Sigmoid colon (tissue), 7 donors: ENCODE measurements at places on chromosomes 2 and 18. TPM values are rescaled to one million over a fixed set of nuclear protein-coding genes. Genes with fewer than 3 reads are reported as not detected.

- H3K36me3 ChIP-seq: no peaks in the 10 kb centered on the region
- no peak for DNase-seq
- H3K4me3 ChIP-seq: no peak overlapping the region
- peaks cover 43% of the 10 kb centered on the region for H3K4me1 ChIP-seq
- peak overlapping the region; percentile 91 for H3K27ac ChIP-seq
- no peaks in the 10 kb centered on the region for H3K27me3 ChIP-seq
Observed at GRCh38 chr2:168244318-168244717, 3.1 kb downstream of the STK39 start.

RBM44 gene
- total RNA-seq: 1.7 TPM

GRCh38 chr2:25201794-25202193 lies 33.4 kb upstream of the POMC start:
- no peak for DNase-seq
- no peaks in the 10 kb centered on the region for H3K4me1 ChIP-seq
- H3K27me3 ChIP-seq: no peaks in the 10 kb centered on the region
- no peak overlapping the region for H3K27ac ChIP-seq

ASB1 gene
- total RNA-seq: 16.7 TPM

KRCC1 gene
- total RNA-seq: 48.2 TPM

- H3K4me3 ChIP-seq: no peak overlapping the region
- no peaks in the 10 kb centered on the region for H3K36me3 ChIP-seq
- H3K4me1 ChIP-seq: no peaks in the 10 kb centered on the region
- no peaks in the 10 kb centered on the region for H3K27me3 ChIP-seq
- H3K27ac ChIP-seq: peak overlapping the region; percentile 10
- peak; percentile 67 for DNase-seq
Observed at GRCh38 chr2:95056461-95057459, 31.3 kb downstream of the MAL start.

GRCh38 chr18:50706651-50707050 lies 113.2 kb downstream of the MRO start:
- no peak overlapping the region for H3K4me3 ChIP-seq
- H3K27me3 ChIP-seq: no peaks in the 10 kb centered on the region
- DNase-seq: no peak
- H3K27ac ChIP-seq: no peak overlapping the region
- H3K4me1 ChIP-seq: no peaks in the 10 kb centered on the region

GRCh38 chr2:188919824-188920223 lies 54.3 kb upstream of the COL3A1 start:
- no peak overlapping the region for H3K4me3 ChIP-seq
- H3K27ac ChIP-seq: no peak overlapping the region
- H3K4me1 ChIP-seq: peaks cover 8% of the 10 kb centered on the region
- DNase-seq: no peak

- peaks cover 37% of the 10 kb centered on the region for H3K4me1 ChIP-seq
- DNase-seq: no peak
- no peak overlapping the region for H3K27ac ChIP-seq
- H3K27me3 ChIP-seq: no peaks in the 10 kb centered on the region
- H3K36me3 ChIP-seq: no peaks in the 10 kb centered on the region
Observed at GRCh38 chr2:226701052-226701451, 98.6 kb downstream of the IRS1 start.

GRCh38 chr18:44704135-44704789 lies 23.6 kb downstream of the SETBP1 start:
- H3K27ac ChIP-seq: no peak overlapping the region
- no peak for DNase-seq
- no peak overlapping the region for H3K4me3 ChIP-seq
- H3K4me1 ChIP-seq: peaks cover 95% of the 10 kb centered on the region
- no peaks in the 10 kb centered on the region for H3K36me3 ChIP-seq
- H3K27me3 ChIP-seq: no peaks in the 10 kb centered on the region

- no peaks in the 10 kb centered on the region for H3K4me1 ChIP-seq
- no peak for DNase-seq
- no peak overlapping the region for H3K27ac ChIP-seq
- no peaks in the 10 kb centered on the region for H3K27me3 ChIP-seq
Observed at GRCh38 chr18:62140259-62140658, 46.6 kb downstream of the PIGN start.

- H3K4me3 ChIP-seq: no peak overlapping the region
- no peak for DNase-seq
- no peaks in the 10 kb centered on the region for H3K4me1 ChIP-seq
- H3K36me3 ChIP-seq: no peaks in the 10 kb centered on the region
Observed at GRCh38 chr18:12053289-12053688, 40.4 kb upstream of the ANKRD62 start.

DNA sequence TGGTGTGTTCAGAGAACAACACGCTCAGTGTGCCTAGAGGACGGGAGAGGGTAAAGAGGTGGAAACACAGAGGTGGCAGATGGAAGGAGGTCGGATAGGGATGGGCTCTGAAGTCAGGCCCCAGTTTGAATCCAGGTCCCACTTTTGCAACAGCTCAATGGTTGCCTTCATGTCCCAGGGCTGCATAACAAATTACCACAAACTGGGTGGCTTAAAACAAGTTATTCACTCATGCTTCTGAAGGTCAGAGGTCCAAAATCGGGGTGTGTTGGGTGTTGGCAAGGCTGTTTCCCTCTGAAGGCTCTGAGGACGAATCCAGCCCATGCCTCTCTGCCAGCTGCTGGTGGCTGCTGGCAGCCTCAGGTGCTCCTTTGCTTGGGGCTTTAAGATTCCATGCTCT lies 12.7 kb upstream of the ADCY3 start:
- no peak for DNase-seq
- no peak overlapping the region for H3K27ac ChIP-seq
- no peak overlapping the region for H3K4me3 ChIP-seq

HNMT gene
- total RNA-seq: 29.9 TPM

GRCh38 chr2:223081789-223082188 lies 29.8 kb downstream of the KCNE4 start:
- no peaks in the 10 kb centered on the region for H3K27me3 ChIP-seq
- no peak overlapping the region for H3K27ac ChIP-seq
- H3K36me3 ChIP-seq: no peaks in the 10 kb centered on the region
- H3K4me3 ChIP-seq: no peak overlapping the region
- H3K4me1 ChIP-seq: peaks cover 26% of the 10 kb centered on the region

- no peaks in the 10 kb centered on the region for H3K27me3 ChIP-seq
- H3K27ac ChIP-seq: no peak overlapping the region
- no peak overlapping the region for H3K4me3 ChIP-seq
Observed at GRCh38 chr2:145626301-145626700, 1106.4 kb upstream of the ZEB2 start.

DNA sequence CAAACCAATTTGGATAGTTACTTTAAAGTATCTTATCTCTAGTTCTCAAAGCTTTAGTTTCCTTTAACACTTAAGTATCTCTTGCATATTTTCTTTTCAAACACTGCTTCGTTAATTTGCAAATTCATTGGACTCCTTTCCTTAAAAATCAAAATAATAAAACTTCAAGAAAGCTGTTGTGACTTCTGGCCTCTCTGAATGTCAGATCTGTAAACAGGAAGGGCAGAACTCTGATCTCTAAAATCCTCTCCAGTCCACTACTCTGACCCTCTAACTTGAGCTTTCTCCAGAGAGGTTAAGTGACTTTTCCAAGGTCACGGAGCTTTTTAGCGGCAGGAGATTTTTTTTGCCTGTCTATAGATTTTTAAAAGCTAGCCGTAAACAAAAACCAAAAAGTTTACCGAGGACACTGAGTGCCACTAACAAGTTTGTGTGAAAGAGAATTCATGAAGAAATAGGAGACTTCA lies 155.5 kb downstream of the TGIF1 start:
- no peaks in the 10 kb centered on the region for H3K27me3 ChIP-seq
- H3K4me3 ChIP-seq: peak overlapping the region; percentile 42
- no peaks in the 10 kb centered on the region for H3K36me3 ChIP-seq
- peak overlapping the region; percentile 84 for H3K27ac ChIP-seq
- H3K4me1 ChIP-seq: peaks cover 33% of the 10 kb centered on the region

BOLL gene
- total RNA-seq: not detected

DNA sequence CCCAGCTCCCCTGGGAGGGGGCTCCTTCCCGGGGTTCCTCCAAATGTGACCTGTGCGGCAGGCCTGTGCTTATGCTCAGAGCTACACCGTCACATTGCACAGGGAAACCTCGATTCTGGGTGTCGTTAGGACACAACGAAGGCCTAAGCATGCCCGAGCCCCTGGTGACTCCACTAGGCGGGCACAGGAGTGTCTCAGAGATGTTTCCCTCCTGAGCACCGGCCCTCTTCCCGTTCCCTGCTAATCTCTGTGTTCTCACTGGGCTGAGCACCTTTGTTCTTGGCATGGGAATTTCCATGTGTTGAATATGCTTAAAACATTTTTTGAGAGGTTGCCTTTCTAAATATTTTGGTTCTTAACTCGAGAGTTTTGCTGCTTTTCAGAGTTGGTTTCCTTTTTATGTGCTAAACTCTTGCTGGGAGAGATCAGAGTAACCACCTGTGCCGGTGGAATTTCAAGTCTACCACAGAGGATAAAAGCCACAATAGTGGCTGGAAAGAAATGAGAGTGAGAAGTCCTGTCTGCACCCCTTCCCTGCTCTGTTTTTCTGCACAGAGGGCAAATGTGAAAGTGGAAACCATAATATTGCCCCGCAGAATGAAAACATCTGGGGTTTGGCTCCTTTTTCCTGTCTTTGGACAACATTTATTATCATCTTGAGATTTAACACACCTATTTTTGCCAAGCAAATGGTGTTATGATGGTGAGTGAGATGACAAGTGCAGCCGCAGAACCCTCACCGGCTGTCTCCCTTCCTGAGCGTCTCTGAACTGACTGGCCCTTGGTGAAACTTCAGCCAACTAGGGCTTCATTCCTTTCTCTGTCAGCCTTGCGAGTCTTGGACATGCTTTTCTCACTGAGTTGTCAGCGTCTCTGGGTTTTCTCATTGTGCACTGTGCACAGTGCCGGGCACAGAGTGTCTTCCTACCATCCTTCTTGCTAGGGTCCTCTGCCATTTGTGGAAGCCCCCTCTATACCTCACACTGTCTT lies 154.1 kb downstream of the VAPA start:
- H3K27ac ChIP-seq: peak overlapping the region; percentile 2
- H3K4me3 ChIP-seq: no peak overlapping the region
- H3K27me3 ChIP-seq: no peaks in the 10 kb centered on the region
- peaks cover 19% of the 10 kb centered on the region for H3K4me1 ChIP-seq

GRCh38 chr18:29250259-29250658 lies 1073.3 kb upstream of the CDH2 start:
- H3K4me1 ChIP-seq: no peaks in the 10 kb centered on the region
- no peaks in the 10 kb centered on the region for H3K27me3 ChIP-seq
- H3K4me3 ChIP-seq: no peak overlapping the region
- no peak overlapping the region for H3K27ac ChIP-seq
- no peaks in the 10 kb centered on the region for H3K36me3 ChIP-seq

GRCh38 chr2:1561811-1562421 lies 148.7 kb downstream of the TPO start:
- no peaks in the 10 kb centered on the region for H3K4me1 ChIP-seq
- H3K27ac ChIP-seq: no peak overlapping the region
- H3K36me3 ChIP-seq: no peaks in the 10 kb centered on the region
- H3K27me3 ChIP-seq: no peaks in the 10 kb centered on the region
- H3K4me3 ChIP-seq: no peak overlapping the region
- DNase-seq: peak; percentile 45

DCC gene
- total RNA-seq: 0.16 TPM

NYAP2 gene
- 0.36 TPM for total RNA-seq

DNA sequence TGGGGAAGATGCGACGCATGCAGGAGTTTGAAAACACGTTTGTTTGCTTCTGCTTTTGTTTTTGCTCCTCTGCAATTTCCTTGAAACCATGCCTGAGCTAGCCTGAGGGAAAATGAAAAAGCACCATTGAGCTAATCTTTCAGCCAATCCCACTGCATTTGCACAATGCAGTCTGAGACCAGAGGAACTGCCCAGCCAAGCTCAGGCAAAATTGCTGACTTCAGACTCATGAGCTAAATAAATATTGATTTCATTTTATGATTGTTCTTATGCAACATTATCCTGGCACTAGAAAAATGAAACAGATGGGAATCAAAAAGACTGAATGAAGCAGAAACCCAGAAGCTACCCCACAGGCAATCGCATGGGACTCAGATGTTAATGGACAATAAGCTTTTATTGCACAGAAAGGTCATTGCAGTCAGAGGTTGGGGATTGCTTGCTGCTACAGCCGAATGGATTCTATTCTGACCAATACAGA lies 37.0 kb downstream of the TPRKB start:
- no peaks in the 10 kb centered on the region for H3K27me3 ChIP-seq
- no peaks in the 10 kb centered on the region for H3K4me1 ChIP-seq
- no peak overlapping the region for H3K27ac ChIP-seq
- no peak overlapping the region for H3K4me3 ChIP-seq
- DNase-seq: no peak

DNA sequence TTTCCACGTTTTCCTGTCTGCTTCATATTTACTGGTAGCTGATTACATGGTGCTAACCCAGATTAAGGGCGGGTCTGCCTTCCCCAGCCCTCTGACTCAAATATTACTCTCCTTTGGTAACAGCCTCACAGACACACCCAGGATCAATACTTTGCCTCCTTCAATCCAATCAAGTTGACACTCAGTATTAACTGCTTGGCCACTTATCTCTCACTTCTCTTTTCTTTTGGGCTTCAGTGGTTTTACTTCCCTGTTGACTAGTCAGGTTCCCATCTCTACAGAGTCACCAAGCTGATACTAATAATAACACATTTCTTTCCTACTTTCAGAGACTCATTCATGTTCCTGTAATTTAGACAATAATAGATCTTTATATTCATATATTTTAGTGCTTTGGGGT lies 302.2 kb upstream of the MAP2 start:
- H3K27ac ChIP-seq: no peak overlapping the region
- H3K27me3 ChIP-seq: no peaks in the 10 kb centered on the region
- no peak for DNase-seq
- H3K4me3 ChIP-seq: no peak overlapping the region
- H3K36me3 ChIP-seq: no peaks in the 10 kb centered on the region
- no peaks in the 10 kb centered on the region for H3K4me1 ChIP-seq

PLEKHH2 gene
- total RNA-seq: 51.9 TPM

PLGLB1 gene
- total RNA-seq: not detected

GRCh38 chr2:2520401-2520811 lies 189.3 kb upstream of the MYT1L start:
- no peak overlapping the region for H3K4me3 ChIP-seq
- H3K36me3 ChIP-seq: no peaks in the 10 kb centered on the region
- peak; percentile 42 for DNase-seq
- no peaks in the 10 kb centered on the region for H3K4me1 ChIP-seq

KCNJ13 gene
- total RNA-seq: not detected

GRCh38 chr2:2804528-2804927 lies 473.5 kb upstream of the MYT1L start:
- H3K4me1 ChIP-seq: no peaks in the 10 kb centered on the region
- no peaks in the 10 kb centered on the region for H3K27me3 ChIP-seq
- no peak overlapping the region for H3K27ac ChIP-seq
- H3K36me3 ChIP-seq: no peaks in the 10 kb centered on the region
- no peak for DNase-seq

- peaks cover 43% of the 10 kb centered on the region for H3K4me1 ChIP-seq
- peak overlapping the region; percentile 43 for H3K27ac ChIP-seq
- no peak for DNase-seq
- no peaks in the 10 kb centered on the region for H3K27me3 ChIP-seq
- H3K4me3 ChIP-seq: no peak overlapping the region
- no peaks in the 10 kb centered on the region for H3K36me3 ChIP-seq
Observed at GRCh38 chr18:35457140-35457704, 40.5 kb downstream of the INO80C start.
